ENCODE measurements at places on chromosomes 4 and X.

GRCh38 chrX:84153538-84153937, 34.5 kb downstream of the RPS6KA6 start:
- DNase-seq = no peak

- DNase-seq = no peak
Observed at GRCh38 chrX:17732138-17732783, 5.0 kb upstream of the SCML1 start.

DNA sequence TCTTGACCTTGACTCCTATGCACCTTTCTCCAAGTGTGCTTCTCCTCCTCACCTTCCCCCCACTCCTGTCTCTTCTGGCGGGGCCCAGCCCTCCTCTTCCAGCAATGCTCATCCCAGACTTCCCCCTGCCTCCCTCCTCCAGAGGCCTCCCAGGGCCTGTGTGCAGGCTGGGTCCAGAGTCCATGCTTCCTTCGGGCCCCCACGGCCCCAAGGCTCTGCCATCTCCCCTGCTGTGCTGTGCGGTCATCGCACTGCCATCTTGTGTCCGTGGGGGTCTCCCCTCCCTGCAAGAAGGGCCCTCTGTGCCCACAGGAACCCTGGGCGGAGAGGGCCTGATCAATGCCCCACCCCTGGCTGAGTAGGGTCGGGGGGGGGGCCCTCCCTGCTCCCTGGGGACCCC, 27.3 kb downstream of the ATP2B3 start:
- DNase-seq = no peak

- no peak for DNase-seq
Observed at GRCh38 chr4:144955104-144955503, 142.9 kb downstream of the ANAPC10 start.

- no peak for DNase-seq
Observed at GRCh38 chrX:11460347-11460746, 167.1 kb downstream of the AMELX start.

DNA sequence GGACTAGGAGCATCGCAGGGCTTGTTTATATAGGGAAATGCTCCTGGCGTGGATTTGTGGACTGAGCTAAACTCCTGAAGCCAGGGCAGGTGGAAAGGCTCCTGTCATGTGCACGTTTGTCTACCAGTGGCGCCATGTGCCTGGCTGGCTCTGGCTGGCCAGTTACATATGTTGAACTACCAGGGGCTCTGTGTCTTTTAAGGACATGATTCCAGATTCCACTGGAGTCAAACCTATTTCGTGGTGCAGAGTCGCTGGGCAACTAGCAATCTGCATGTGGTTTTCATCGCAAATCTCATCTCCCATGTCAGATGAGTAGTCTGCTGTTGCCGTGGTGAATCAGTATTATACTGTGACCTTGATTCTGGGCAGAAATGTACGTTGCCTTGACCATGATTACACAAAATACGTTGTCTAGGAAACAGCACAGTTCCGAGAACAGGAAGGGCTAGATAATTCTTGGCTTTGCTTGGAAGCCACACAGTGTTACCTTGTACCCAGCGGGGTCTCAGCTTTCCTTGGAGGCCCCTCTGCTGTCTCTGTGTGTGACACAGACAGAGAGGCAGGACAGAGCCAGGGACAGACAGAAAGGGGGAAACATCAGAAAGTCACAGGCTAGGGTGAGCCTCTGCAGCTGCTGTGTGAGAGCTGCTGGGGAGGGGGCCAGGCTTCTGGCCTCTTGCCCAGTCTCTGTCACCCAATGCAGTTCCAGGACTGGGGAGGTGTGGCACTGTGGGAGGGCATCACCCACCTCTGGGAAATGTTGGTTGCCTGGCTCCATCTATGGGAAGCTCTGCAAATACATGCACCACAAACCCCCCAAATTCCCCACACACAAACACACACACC, 19.2 kb downstream of the PNMA6E start:
- no peak for DNase-seq

DNA sequence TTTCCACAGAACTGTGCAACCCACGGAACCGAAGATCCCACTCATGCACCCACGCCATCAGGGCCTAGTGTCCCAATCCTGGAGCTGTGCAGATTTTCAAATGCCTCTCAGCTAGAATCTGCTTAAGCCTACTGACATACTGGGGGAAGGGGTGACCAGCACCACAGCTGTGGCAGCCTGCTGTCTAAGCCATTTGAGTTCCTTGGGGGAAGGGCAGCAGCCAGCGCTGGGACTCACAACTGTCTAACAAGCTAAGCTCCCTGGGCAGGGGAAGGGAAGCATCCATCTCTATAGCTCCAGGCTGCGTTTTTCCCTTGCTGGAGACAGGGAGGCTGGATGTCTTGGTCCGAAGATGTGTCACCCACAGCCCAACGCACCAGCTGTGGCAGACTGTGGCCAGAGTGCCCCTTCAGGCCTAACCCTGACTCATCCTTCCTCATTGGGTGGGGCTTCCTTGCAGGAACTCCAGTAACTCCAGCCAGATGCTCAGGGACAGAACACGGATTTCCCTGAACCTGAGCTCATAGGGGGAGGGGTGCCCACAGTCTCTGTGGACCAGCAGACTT, 194.8 kb downstream of the CHRDL1 start:
- DNase-seq = no peak

DNA sequence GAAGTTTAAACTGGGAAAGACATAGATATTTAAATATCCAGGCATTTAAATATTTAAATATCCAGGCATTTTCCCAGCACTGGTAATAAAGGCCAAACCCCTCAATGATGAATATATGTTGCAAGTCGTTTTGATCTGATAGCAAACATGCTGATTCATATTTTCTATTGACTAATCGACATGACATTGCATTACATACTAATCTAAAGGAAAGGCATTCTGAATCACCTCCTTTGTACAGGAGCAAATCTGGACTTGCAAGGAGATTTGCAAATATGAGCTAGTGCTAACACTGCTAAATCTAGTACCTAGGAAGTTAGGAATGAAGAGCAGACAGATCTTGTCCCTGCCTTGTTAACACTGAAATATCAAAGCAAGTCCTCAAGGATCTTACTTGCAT, 207.3 kb downstream of the SLC7A11 start:
- DNase-seq = no peak

GRCh38 chrX:30215357-30215843, at the start of gene MAGEB2:
Gene MAGEB2, plus strand, starts transcription at chrX:30215563. Its CDS starts 3,018 bp downstream, at chrX:30218581.
- no peak for DNase-seq

DNA sequence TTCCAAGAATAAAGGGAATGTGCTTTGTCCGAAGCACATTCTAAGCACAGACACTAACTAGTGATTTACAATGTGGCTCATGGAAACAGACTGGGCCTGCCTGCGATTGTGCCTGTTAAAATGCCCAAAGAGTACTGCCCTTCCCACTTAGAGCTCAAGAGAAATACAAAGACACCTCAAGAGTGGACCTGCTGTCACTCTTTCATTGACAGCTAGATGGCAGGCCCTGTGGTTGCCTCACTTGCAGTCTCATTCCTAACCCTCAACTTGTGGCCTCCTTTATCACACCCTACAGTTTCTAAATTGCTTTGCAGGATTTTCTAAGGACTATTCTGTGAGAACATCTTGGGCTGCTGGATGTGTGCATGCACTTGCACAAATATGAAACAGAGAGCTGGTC, 331.0 kb upstream of the EMCN start:
- DNase-seq = no peak

GRCh38 chr4:154779362-154779947, 1.6 kb upstream of the RBM46 start:
- no peak for DNase-seq

DNA sequence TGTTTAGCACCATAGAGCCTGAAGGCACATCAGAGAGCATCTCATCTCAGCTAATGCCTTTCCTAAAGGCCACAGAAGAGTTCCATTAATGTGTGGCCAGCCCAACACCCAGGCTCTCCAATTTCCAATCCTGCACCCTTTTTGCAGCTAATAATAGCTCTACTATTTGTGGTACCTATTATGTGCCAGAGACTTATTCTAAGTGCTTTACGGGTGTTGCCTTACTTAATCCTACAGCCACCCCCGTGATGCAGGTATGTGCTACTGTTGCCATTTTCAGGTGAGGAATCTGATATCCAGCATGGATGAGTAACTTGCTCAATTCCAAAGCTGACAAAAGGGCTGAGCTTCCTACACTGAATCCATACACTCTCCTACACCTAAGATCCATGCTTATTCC, 217.6 kb upstream of the GALNT7 start:
- DNase-seq = no peak

DNA sequence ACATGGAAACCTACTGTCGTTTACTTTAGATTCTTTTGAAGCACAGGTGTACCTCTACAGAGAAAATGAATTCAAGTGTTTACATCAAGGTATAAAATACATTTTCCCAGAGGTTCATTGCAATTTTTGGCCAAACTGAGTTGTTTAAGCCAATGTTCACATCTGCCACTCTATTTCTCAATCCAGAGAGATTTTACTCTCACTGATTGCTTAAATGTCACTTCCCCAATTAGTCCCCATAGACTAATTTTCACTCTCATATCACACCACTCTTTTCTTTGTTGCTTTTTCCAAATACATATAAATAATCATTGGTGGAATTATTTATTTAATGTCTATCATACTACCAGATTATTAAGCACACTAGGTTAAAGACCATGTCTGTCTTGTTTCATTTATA, 271.8 kb downstream of the PPP3CA start:
- no peak for DNase-seq

GRCh38 chr4:163707873-163708272, 213.4 kb downstream of the TMA16 start:
- no peak for DNase-seq
